CD4-positive, alpha-beta T cell treated with Interleukin-17A for 4 hours (primary cell): ENCODE measurements at places on chromosomes 3 and 15.

GRCh38 chr3:71512544-71512943 is 71.0 kb downstream of the FOXP1 start:
- no peak for DNase-seq

DNA sequence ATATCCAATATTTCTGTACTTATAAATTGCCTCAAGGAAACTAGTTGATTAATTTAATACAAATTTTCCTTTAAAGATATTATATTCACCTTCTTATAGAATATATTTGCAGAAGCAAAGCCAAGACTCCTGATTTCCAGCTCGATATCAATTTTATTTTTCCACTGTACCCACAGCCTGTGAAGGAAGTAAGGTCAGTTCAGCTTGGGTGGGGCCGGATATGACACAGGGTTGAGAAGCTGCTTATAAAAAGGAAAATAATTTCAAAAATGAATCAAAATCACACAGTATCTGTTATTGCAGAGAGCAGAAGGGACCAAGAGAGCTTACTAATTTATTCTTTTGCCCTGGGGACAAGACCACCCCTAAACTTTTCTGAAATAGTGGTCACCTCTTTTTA is 491.4 kb downstream of the TUSC7 start:
- no peak for DNase-seq

- DNase-seq = no peak
These were observed 320.3 kb upstream of the TGFBR2 start for GRCh38 chr3:30286007-30286669.

- DNase-seq = no peak
These were observed 67.6 kb upstream of the NTRK3 start for GRCh38 chr15:88323976-88324740.

- DNase-seq = no peak
These were observed 656.3 kb downstream of the RBMS3 start for GRCh38 chr3:29937185-29937584.

DNA sequence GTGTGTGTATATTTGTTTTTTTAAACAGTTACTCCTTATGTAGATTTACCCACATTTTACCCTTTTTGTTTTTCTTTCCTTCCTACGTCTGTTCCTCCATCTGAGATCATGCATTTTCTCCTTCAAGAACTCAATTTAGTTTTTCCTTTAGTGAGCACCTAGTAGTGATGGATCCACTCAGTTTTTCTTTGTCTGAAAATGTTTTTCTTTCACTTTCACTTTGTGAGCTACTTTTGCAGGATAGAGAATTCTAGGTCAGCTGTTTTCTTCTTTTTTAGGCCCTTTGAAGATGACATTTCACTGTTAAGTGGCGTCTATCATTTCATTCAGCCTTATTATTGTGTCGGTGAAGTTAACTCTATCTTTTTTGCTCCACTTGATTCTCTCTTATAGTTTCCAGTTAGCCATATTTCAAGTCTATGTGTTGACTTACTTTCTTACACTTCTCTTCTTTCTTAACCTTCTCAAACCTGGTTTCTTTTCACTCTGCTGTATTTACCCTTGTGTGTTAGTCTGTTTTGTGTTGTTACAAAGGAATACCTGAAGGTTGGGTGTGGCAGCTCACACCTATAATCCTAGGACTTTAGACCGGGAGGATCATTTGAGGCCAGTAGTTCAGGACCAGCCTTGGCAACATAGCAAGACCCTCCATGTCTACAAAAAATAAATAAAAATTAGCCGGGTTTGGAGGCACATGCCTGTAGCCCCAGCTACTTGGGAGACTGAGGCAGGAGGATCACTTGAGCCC is 55.8 kb downstream of the PRKCI start:
- no peak for DNase-seq

- no peak for DNase-seq
These were observed 15.9 kb upstream of the UMPS start for GRCh38 chr3:124714223-124714853.

DNA sequence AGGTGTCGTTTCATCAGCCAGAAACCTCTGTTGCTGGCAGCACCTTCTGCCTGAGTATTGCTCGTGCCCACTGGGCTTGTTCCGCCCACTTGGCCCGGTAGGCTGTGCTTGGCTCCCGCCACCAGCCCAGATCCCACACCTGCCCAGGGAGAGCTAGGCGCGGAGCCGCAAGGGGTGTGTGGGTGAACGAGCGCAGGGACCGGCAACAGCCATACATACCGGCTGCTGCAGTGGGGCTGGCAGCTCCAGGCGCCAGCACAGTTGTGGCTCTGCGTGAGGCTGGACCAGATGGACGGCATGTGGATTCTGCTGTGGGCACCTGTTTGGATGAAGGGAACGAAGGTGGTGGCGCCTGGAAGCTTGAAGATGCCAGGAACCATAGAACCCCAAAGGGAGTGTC is 331.5 kb upstream of the MCTP2 start:
- DNase-seq = no peak

DNA sequence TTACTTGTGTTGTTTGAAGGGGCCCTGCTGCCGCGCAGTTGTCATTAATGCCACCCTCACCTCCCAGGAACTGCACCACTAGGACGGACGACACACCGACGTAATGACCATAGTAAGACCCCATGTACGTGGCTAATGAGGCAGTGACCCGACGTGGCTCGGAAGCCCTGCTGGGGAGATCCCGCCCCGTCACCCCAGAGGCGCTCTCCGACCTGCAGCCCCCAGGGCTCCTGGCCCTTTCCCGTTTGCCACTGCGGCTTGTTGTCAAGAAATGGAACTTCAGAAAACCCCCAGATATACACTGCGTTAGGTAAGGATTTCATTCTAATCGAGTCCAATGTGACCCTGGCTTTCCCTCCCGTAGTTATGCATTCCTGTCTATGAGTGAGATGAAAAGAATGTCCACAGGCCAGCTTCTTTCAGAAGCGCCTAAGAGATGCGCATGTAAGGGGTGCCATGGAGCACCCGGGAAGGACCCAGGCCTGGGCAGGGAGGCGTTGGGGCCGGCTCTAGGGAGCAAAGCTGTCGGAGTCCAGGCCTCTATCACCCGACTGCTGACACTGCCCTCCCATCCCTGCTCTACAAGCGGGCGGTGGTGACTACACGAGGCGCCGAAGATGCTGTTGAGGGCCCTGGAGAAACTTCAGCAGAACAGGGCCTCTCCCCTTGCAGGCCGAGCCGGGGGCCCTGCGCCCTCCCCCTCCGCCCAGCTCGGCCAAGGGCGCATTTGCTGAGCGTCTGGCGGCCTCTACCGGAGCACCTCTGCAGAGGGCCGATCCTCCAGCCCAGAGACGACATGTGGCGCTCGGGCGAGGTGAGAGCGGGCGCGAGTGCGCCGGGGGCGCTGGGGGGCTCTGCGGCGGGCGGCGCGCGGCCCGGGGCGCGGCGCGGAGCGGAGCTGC is at the start of gene GABRA5:
Gene GABRA5 (plus strand): TSS at position 765 of the 902 bp plus-strand sequence. CDS start 2,187 bp downstream, outside the sequence.
- no peak for DNase-seq

- DNase-seq = no peak
These were observed 72.7 kb downstream of the DNAJB8 start for GRCh38 chr3:128394033-128394432.

- DNase-seq = no peak
These were observed 41.4 kb upstream of the INSYN1 start for GRCh38 chr15:73794443-73795133.

DNA sequence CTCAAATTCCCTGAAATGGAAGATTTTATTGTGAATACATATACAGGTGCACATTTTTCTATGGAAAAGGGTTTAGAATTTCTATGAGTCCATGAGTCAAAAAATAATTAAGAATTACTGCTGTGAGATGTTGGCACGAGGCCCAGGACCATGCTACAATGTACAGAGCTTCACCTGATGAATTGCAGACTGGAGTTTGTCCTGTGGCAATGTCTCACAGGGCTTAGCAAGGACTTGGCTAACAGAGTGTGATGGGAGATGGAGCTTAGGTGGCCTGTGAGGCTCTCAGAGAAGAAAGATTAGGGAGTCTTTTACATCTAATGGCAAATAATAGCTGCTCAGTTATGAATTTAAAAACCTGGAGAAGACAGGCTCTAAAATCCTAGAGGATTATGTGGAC is 219.5 kb upstream of the CBLB start:
- DNase-seq = no peak

GRCh38 chr3:182135056-182135455 is 423.3 kb downstream of the SOX2 start:
- no peak for DNase-seq

DNA sequence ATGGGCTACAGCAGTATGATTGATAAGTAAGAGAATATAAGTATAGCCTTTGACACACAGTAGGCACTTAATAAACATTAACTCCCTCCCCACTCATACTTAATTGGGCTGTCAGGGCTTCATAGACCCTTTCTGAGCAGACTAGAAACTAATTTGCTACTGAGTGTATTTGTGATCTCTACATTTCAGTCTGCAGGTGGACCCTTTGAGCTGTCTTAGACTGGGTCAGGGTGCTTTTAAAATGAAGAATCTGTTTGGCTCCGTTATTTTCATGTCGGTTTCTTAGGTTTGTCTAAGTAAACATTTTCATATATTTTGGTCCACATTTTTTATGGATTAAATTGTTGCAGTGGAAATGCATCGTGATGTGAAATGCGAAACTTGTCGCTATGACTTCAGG is 50.3 kb upstream of the SELENOK start:
- no peak for DNase-seq

- DNase-seq = no peak
These were observed 182.4 kb upstream of the DPH6 start for GRCh38 chr15:35728219-35728940.

GRCh38 chr3:138740072-138740471 is 94.7 kb downstream of the PIK3CB start:
- DNase-seq = no peak

- DNase-seq = no peak
These were observed 42.6 kb downstream of the PAQR5 start for GRCh38 chr15:69341356-69341755.

GRCh38 chr3:124401843-124402242 is 328.4 kb upstream of the UMPS start:
- DNase-seq = no peak

GRCh38 chr15:75620841-75621391 is 4.6 kb downstream of the SNUPN start:
- no peak for DNase-seq

- DNase-seq = no peak
These were observed 6.2 kb downstream of the VPS18 start for GRCh38 chr15:40900256-40901052.

GRCh38 chr3:148512648-148513047 is 185.1 kb upstream of the AGTR1 start:
- no peak for DNase-seq

- DNase-seq = no peak
These were observed 548.3 kb downstream of the NLGN1 start for GRCh38 chr3:173945806-173946205.

DNA sequence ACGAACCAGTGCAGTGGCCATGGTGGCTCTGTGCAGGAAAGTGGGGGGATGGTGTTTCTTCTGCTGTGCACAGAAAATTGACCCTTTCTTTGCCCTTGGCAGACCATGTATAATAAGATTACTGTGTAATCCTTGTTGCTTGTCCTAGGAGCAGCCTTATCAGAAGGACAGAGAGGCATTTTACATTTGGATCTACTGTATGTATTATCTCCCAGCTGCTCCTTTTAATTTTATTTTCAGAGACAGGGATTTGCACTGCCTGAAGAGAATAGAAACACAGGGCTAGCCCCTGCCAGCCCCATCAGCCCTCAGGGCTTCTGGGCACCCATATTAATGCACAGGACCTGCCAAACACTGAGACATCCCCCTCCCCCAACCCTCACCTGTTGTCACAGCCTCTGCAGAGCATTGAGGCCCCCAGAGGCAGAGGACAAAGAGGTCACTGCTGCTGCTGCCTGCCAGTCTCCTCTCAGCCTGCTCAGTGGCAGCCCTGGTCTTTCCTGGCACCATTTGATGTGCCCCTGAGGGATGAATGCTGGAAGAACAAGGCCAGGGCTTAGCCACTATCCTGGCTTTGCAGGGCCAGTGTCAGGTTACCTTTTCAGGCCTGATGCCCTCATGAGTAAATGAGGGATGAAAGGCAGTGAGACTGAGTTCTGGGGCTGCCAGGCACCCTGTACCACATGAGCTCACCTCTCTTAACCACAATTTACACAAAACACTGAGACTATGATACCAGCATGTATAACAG is 533.4 kb downstream of the NTRK3 start:
- no peak for DNase-seq

GRCh38 chr3:113532698-113533533 is 561 bp downstream of the SIDT1 start:
- peak; percentile 61 for DNase-seq

DNA sequence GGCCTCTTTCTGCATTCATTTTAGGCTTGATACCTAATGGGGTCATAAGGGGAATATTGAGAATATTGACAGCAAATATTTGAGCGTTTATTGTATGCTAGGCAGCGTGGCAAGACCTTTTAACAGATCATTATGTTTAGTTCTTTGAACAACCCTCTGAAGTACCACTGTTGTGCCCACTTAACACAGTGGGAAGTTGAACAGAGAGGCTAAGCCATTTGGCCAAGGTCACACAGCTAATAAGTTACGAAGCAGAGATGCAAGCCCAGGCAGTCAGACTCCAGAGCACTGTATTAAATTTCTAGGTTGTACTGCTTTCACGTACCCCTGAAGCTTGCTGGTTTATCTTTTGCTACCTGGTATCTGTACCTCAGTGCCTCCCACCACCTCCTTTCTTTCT is 1.1 kb downstream of the RAB7A start:
- no peak for DNase-seq

DNA sequence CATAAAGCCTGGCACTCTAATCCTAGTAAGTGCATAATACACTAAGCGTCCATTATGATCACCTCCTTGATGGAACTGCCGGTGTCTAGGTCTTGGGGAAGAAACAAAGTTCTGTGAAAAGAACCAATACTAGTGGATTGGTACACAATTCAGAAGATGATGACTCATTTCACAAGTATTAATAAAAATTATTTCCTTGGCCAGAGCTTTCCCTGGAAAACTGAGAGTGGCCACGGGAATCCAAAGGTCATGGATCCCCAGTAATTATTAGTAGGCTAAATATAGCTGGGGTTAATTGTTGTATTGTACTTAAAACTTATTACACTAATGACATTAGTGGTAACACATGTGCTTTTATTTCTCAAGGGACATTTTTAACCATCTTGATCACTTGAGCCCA is 808.0 kb upstream of the NR2F2 start:
- no peak for DNase-seq

DNA sequence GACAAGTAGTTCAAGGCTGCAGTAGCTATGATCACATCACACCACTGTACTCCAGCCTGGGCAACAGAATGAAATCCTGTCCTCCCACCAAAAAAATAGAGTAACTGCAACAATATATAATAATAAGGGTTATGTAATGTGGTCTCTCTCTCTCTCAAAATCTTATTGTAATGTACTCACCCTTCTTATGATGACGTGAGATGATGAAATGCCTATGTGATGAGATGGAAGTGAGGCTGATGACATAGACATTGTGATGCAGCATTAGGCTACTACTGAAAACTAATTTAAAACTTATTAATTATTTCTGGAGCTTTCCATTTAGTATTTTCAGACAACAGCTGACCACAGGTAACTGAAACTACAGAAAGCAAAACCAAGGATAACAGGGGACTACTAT is 27.4 kb downstream of the TASOR start:
- no peak for DNase-seq
